ENCODE measurements at places on chromosomes 2 and 18.

DNA sequence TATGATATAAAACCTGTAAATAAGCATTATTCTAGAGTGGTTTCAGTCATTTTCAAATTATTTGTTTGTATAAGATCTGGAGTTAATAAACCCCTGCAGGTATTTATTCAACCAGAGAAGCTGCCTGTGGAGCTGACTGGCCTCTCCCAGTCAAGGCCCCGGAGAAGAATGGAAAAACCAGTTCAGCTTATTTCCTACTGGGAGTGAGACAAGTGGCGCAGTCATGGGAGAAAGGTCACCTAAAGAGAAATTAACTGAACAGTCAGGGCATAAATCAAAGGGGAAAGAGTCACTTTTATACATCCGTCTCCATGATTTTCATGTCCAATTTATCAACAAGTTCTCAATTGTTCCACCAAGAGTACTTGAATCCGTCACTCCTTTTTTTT lies 240.9 kb downstream of the RNF152 start:
- no peak for DNase-seq
- no peak overlapping the region for H3K27ac ChIP-seq
- H3K4me3 ChIP-seq = no peak overlapping the region
- no peaks in the 10 kb centered on the region for H3K4me1 ChIP-seq
- H3K27me3 ChIP-seq = peaks cover 8% of the 10 kb centered on the region

DNA sequence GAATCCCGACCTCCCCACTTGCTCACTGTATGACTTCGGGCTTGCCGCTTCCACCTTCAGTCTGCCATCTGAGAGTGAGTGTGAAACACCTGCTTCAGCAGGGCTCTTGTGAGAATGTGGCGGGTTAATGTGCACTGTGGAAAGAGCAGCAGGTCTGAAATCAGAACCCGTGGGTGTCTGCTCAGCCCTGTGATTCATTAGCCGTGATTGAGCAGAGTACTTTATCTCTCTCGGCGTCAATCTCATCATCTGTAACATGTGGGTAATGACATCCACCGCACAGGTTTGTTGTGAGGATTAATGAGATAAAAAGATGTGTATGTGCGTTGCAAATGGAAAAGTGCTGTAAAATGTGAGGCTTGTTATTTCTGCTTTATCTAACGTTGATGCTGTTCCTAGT lies 128.6 kb downstream of the LRATD1 start:
- H3K27ac ChIP-seq = no peak overlapping the region
- no peak for DNase-seq
- no peaks in the 10 kb centered on the region for H3K4me1 ChIP-seq
- no peak overlapping the region for H3K4me3 ChIP-seq

- no peaks in the 10 kb centered on the region for H3K36me3 ChIP-seq
- DNase-seq = no peak
- H3K27ac ChIP-seq = peak overlapping the region; percentile 60
- H3K4me1 ChIP-seq = no peaks in the 10 kb centered on the region
- H3K27me3 ChIP-seq = peaks cover under 1% of the 10 kb centered on the region
These were observed 27.2 kb downstream of the RTP5 start for GRCh38 chr2:241896746-241897201.

DNA sequence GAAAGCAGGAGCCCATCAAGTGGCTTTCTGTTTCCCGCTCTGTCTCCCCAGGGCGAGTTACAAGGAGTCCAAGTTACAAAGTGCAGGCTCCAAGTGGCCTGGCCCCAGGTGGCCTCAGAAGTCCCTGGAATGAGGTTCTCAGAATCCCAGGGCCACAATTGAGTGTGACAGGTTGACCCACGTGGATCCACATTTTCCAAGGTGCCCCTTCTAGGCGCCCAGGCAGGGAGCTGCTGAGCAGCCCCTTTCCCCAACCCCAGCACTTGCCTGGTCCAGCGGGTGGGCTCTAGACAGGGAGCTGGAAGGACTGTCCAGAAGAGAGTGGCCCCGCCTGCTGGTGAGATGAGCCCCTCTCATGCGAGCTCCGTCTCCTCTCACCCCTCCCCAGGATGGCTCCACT lies 253.4 kb downstream of the CYP26B1 start:
- H3K36me3 ChIP-seq = no peaks in the 10 kb centered on the region
- DNase-seq = no peak
- H3K27me3 ChIP-seq = peaks cover 10% of the 10 kb centered on the region

GRCh38 chr2:140200307-140200706 lies 1420.1 kb upstream of the NXPH2 start:
- H3K36me3 ChIP-seq = no peaks in the 10 kb centered on the region
- no peak overlapping the region for H3K4me3 ChIP-seq
- H3K27me3 ChIP-seq = no peaks in the 10 kb centered on the region
- H3K27ac ChIP-seq = no peak overlapping the region

GRCh38 chr2:183995632-183996031 lies 602.7 kb upstream of the ZNF804A start:
- no peak overlapping the region for H3K27ac ChIP-seq
- no peak overlapping the region for H3K4me3 ChIP-seq
- H3K27me3 ChIP-seq = no peaks in the 10 kb centered on the region

GRCh38 chr2:20409039-20409438 lies 37.8 kb upstream of the RHOB start:
- H3K27me3 ChIP-seq = peaks cover 2% of the 10 kb centered on the region
- H3K4me3 ChIP-seq = no peak overlapping the region
- no peaks in the 10 kb centered on the region for H3K4me1 ChIP-seq
- no peak for DNase-seq
